ENCODE measurements at places on chromosomes 5 and 9.

- no peak for DNase-seq
Measured at GRCh38 chr5:6775571-6775970, 62.3 kb downstream of the TENT4A start.

DNA sequence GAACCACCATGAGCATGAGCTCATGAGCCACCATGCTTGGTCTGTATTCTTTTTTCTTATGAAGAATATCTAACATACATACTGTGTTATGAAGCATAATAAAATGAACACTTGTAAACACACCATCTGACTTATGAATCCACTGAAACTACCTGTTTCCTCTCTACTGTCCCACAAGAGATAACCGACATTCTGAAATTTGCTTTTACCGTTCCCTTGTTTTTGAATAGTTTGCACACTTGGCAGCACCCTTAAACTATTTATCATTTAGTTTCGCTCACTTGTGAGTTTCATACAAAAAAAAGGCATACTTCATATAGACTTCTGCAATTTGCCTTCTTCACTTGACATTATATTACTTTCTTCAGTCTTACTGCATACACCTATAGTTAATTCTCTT, 8.9 kb downstream of the LARS1 start:
- no peak for DNase-seq

DNA sequence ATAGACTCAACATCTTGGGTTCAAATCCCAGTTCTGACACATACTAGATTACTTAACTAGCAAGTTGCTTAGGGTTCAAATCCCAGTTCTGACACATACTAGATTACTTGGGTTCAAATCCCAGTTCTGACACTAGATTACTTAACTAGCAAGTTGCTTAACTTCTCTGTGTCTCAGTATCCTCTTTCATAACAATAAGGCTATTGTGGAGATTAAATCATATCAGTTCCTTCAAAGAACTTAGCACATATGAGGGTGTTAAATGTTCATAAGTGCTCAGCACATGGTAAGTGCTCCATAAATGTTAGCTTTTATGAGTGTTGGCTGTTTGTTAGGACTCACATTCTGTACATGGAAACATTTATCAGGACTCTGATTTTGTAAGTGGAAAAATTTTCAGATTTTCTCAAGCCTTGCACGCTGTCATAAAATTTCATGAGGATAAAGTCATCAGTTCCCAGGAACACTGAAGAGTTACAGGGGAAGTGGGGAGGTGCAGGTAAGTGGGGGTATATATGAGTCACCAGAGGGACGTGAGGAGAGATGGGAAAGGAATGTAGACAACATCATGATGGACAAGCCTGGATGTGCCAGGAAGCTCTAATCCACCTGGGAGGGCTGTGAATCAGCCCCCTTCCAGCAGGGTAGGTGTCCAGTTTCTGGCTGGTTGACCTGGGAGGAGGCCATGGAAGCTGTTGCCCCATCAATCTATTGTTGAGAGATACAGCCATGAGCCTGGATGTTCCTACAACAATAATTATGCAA, 532.2 kb upstream of the WWC1 start:
- DNase-seq = no peak

DNA sequence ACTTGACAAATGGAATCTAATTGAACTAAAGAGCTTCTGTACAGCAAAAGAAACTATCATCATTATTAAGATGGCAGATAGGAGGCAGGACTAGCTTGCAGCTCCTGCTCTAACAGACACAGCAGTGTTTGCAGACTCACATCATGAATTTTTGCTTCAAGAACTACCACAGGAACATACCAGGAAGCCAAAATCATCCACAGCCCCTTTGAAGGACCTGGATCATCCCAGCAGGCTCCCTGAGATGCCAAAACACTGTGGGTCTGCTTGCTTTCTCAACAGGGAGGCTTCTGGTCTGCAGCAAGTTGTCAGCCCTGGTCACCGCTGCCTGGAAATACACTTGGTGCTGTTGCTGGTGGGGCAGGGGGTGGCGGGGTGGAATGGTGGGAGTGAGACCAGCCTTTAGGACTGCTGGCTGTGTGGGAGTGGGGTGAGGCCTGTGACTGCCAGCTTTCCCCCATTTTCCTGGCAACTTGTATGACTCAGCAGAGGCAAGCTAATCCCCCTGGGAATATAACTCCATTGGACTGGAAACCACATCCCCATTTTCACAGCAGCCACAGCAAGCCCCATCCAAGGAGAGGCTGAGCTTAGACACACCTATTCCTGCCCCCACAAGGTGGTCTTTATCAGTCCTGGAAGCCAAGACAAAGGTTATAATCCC, 533.8 kb upstream of the CYLC2 start:
- no peak for DNase-seq

GRCh38 chr9:129414377-129414992, 206.4 kb downstream of the C9orf50 start:
- no peak for DNase-seq

GRCh38 chr5:17761326-17761725, 127.1 kb downstream of the TAF11L14 start:
- no peak for DNase-seq
